ENCODE measurements at places on chromosomes 6 and 20.

DNA sequence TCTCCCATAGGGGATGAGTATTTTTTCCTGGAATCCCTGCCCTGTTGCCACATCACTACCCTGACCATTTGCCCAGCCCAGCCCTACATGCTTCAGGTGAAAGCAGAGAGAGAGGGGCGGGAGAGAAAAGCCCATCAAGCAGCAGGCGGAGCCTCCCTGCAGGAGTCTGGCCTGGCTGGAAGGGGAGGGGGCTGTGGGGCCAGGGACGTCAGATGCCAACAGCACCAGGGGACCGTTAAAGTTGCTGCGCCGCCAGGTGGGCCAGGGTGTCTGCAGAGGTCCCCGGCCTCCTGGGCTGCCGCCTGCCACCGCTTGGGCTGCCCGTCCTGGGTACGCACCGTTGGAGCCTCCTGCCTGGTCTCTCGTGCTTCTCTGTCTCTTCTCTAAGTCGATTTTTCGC is 757 bp upstream of the R3HDML start:
- no peak for DNase-seq

- no peak for DNase-seq
Measured at GRCh38 chr6:53648184-53648943, 17.2 kb downstream of the KLHL31 start.

- DNase-seq: no peak
Measured at GRCh38 chr6:35016502-35017321, 124.4 kb downstream of the TCP11 start.

DNA sequence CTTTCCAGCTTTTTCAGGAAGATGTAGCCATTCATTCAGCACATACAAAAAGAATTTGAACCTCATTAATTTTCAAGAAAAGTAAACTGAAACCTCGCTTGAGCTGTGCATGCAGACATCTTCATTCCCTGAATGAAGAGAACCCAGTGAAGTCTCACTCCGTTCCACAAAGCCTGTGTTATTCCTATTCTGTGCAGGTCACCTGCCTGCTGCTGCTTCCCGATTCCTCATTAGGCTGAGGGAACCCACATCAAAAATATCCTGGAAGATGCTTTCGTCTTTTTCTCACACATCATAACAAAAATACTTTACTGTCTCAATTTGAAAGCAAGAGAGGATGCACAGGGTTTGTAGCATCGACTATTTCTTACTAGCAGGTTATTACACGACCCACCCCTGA is 40.1 kb downstream of the TRMT6 start:
- DNase-seq: no peak
